ENCODE measurements at places on chromosomes 11 and 22.
A peak's percentile ranks its signal among the peaks of the same experiment; 100 is the strongest.

DNA sequence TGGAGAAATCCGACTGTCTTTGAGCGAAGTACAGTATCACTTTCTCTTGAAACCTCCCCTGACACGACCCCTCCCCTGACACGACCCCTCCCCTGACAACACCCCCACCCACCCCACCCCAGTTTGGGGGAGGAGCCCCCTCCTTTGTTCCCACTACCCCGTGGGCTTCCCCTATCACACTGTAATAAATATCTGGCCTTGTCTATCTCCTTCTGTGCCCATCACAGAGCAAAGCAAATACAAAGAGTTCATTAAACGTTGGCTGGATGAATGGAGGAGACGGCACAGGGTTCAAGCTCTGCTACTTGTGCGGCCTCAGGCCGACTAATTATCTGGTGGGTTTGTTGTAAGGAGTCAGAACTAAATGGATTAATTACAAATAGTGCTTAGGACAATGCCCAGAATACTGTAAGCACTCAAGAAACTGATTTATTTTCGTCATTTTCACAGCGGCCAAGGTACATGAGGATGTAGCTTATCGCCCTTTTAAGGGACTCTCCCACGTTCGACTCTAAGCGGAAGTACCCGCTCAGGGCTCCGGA, 628 bp upstream of the GGA1 start:
- peak; percentile 44 for DNase-seq

GRCh38 chr11:76792505-76793264, 9.5 kb downstream of the TSKU start:
- no peak for DNase-seq

DNA sequence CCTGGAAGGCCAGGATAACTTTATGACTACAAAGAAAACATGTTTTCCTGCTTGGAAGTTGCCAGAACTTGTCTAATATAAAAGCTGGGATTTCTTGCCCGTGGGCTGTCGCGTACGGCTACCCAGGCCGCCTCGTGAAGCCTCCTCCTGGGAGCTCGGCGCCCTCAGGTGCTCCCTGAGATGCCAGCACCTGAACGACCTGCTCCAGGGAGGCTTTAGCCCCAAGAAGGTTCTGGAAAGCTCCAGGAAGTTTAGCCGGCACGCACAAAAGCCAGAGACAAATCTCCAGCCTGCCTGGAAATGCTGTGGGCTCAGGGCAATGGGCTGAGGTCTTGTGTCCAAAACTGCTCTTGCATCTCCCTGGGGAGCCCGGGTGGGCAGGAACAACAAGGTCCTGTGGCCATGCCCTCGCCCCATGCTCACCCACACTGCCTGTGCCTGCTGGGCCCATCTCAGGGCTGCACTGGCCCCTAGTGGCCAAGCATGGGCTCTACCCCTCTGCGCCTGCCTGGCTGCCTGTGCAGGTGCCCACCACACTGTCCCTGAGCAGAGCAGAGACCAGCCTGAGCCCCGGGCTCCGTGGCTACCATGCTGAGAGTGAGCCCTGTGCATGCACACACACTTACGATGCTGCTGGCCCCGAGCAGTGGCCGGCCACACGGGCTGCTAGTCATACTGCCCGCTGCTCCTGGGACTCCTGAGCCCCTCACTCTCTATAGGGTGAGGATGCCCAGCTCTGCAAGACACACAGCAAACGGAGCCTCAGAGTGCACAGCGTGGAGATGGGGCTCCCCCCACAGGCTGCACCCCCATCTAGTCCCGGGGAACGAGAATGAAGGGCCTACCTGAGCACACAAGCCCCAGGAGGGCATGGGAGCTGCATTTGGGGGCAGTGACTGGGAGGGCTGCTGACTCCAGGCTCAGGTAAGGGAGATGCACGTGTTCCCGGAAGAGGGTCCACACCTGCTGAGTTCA, 4.9 kb upstream of the CELSR1 start:
- DNase-seq = peak; percentile 40

GRCh38 chr11:121578251-121578976, 125.6 kb upstream of the SORL1-AS1 start:
- DNase-seq = no peak

- no peak for DNase-seq
These were observed 61.8 kb upstream of the POU2AF2 start for GRCh38 chr11:111183706-111184105.

GRCh38 chr11:44754876-44755555, 28.3 kb downstream of the TSPAN18 start:
- peak; percentile 79 for DNase-seq

GRCh38 chr11:6321356-6321755, 1.1 kb upstream of the CAVIN3 start:
- no peak for DNase-seq

- DNase-seq = peak; percentile 41
These were observed 56.7 kb downstream of the BTG4 start for GRCh38 chr11:111455291-111456085.

- DNase-seq = no peak
These were observed 15.5 kb upstream of the TMPRSS5 start for GRCh38 chr11:113721462-113722066.

DNA sequence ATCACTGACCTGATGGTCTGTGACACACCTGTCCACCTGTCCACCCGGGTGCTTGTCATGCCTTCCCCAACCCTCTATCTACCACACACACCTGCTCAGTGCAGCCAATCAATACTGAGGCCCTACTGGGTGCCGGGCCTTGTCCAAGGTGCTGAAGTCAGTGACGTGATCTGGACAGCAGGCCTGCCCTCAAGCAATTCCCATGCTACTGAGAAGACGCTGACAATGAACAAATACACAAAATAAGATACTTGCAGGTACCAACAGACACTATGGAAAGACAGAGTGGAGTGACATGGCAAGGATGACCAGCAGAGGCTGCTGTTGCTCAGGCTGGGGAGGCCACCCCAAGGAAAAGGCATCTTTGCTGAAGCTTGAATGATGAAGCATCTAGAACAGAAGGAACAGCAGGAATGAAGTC, 21.2 kb downstream of the PLAAT3 start:
- no peak for DNase-seq

DNA sequence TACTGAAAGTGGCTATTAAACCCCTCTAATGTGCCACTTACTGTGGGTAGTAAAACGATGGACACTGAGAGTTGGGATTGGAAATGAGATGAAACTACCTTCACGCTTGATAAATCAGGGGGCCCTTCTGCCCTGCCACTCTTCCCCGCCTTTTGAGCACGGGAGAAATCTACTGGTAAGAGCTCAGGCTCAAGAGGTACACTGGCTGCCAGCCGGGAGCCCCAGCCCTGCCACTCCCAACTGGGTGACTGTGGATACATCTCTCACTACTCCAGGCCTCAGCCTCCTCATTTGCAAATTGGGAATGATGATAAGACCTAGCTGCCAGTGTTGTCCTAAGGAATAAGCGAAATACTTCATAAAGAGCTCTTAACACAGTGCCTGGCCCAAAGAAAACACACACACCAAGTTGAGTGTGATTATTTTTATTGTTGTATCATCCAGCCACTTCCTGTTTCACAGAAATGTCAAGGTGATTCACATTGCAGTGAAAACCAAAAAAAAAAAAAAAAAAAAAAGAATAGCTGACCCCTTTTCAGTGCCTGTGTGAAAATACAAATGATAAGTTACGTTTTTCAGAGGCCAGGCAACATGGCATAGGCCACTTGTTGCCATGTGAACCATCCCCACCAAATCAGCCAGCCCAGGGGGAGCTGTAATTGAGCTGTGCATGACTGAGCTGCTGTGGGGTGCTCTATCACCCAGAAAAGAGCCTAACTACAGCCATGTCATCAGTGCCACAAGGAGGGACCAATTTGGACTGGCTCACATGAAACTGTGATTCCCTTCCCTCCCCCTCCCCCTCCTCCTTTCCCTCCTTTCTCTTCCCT, 4.4 kb upstream of the ZNRD2 start:
- no peak for DNase-seq

DNA sequence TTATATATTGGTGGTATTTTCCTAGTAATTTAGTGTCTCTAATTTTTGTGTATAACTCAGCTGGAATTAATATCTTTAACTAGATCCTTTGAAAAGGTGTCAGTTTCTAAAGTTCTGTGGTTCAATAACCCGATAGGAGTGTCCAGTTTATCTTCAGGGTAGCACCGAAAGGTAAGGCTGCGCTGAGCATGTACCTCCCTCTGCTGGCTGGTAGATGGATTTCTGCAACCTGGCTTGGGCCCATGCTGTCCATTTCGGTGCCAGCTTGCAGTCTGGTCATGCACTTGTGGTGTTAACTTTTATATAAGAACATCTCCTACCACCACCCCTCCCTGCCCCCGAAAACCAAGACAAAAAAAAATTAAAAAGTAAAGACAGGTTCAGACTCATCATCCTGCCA, 24.7 kb downstream of the EXT2 start:
- no peak for DNase-seq

- DNase-seq = no peak
These were observed 385.5 kb upstream of the B3GAT1 start for GRCh38 chr11:134797411-134798089.

DNA sequence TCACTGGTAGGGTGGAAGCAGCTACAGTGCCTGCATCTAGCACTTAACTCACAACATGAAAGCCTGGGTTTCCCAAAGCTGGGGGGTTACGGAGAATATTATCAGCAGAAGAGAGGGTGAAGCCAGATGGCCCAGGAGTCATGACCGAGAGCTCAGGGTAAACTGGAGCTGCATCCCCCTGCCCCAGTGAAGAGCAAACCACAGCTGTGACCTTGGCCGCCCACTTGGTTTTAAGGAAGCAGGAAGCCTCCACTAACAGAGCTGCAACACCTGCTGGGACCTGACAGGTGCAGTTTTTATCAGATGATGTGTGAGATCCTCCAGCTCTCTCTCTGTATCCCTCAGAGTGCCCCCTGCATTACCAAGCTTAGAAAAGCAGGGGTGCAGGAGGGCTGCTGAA, 20.9 kb downstream of the TCP11L1 start:
- DNase-seq = peak; percentile 37

- DNase-seq = no peak
These were observed 920 bp downstream of the TMEM218 start for GRCh38 chr11:125110506-125110905.

DNA sequence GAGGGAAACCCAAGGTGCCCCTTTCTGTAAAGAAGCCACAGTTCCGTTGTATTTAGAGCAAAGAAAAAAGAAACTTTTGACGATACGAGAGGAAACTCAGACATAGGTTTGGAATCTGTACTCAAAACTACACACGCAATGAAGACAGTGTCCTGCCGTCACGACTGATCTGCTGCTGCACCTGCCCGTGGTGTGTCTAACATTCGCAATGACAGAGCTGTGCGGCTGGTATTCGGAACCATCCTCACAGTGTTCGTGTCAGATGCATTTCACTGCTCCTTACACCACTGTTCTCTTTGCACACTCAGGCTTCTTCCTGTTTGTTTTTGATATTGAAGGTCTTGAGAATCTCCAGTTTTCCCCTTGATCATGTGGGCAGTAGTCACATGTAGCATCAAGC, 84.8 kb downstream of the RTL6 start:
- DNase-seq = no peak

DNA sequence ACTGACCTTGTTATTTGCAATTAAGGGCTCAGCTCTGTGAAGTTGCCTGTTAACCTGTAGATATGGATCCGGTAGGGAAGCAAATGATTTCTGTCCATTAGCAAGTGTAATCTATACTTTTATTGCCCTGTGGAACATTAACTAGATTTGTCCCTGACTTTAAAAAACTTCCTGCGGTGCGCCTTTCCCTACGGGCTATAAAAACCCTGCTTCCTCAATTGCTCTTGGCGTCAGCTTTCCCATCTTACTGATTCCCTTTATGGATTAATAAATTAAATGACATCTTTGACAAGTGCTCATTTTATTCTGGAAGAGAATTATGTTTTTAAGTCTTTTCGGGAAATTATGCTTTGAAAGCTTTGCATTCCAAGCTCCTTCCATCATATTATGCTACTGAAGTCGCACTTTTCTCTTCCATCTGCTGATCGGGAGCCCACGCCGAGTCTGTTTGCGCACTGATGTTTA, 18.3 kb upstream of the CLMP start:
- DNase-seq = no peak

DNA sequence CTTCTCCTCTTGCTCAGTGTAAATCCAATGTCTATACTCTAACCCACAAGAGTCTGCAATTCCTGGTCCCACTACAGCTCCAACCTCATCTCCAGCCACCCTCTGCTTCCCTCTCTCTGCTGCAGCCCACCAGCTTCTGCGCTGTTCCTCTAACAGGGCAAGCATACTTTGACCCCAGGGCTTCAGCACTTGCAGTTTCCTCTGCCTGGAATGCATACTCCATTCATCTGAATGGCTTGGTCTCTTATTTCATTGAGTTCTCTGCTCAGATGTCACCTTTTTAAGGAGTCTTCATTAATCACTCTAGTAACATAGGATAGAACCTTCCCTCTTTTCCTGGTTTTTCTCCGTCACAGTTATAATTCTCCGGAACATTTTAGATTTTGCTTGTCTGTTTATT, 141.6 kb downstream of the BUD13 start:
- no peak for DNase-seq

GRCh38 chr11:10476342-10476741, 21.3 kb downstream of the AMPD3 start:
- DNase-seq = no peak

DNA sequence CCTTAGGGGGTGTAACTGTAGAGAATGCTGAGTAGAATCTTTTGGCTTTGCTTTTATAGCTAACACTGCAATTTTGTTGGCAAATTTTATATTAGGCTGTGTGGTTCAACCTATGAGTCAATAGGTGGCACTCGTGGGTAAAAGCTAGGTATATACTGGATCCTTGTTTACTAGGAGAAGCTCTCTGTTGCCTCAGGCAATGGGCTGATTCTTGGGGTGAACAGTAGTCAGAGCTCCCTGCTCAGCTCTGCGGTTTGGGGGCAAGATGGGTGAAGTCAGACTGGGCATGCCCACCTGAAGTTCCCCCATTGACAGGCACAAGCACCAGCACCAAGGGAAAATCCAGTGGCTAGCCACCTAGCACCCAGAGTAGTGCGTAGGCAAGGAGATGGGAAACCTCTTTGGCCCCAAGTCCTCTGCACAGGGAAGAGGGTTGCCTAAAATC, 238.7 kb downstream of the FAM181B start:
- peak; percentile 36 for DNase-seq

- DNase-seq = no peak
These were observed 4.9 kb downstream of the DENND5A start for GRCh38 chr11:9259981-9260837.

DNA sequence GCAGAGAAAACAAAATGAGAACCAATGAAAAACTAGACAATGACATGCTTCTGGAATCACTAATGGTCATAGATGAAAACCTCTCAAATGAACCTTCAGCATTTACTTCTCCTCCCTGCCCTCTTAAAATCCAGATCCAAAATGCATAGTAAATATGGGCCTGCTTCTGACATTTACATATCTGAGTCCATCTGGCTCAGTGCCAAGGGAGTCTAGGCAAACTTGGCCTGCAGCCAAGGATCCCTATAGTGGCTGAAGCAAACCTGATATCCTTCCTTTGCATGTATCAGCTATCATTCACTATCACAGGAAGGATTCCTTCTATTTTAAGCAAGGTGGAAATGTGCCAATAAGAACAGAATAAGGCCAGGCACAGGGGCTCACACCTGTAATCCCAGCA, 104.8 kb downstream of the C11orf58 start:
- peak; percentile 77 for DNase-seq

DNA sequence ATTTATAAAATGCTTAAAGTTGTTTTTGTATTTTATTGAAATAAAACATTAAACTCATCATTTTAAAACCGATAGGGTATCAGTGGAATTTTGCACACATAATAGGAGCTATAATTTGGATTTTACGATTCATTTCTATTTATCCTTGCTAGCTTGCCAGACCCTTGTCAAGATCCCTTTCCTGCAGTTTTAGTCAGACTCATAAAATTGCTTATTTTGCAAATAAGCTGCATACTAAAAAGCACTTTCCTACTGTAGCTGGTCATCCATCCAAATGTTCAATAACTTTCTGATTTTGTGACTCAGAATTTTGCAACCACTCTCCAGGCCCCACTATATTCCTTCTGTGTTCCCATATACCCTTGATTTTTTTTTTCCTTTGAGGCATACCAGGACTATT, 239.2 kb upstream of the CTSC start:
- DNase-seq = no peak

Data from NCI-H2081 (cell line).